Transverse colon (tissue), 4 donors: ENCODE measurements at places on chromosomes 3 and 15. TPM values are rescaled to one million over a fixed set of nuclear protein-coding genes. Genes with fewer than 3 reads are reported as not detected.

SHC4 gene
- total RNA-seq = not detected

PDE8A gene
- 115 TPM for total RNA-seq

CADPS gene
- total RNA-seq = 13.1 TPM

XCR1 gene
- 0.14 TPM for total RNA-seq

CCR3 gene
- total RNA-seq = not detected

CCR8 gene
- total RNA-seq = not detected

SEMA7A gene
- 5.6 TPM for total RNA-seq

CD276 gene
- 28.9 TPM for total RNA-seq

GRCh38 chr15:100715571-100716455 lies 113.4 kb downstream of the ASB7 start:
- peak; percentile 19 for DNase-seq

DNA sequence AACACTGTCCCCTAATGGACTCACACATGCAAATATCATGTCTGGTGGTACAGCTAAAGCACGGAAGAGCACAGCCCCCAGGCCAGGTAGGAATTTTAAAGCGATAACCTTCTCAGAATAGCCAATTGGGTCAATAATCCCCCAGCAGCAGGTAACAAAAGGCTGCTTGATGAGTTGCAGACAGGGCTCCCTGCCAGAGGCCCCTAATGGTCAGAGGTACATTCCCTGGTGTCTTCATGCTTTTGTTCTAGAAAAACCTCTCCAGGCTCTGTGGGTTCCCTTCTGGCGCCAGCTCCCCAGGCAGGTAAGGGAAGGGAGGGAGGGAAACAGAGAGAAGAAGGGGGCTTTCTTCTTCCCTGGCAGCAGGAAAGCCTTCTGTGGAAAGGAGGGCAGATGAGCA lies 43.4 kb upstream of the PRTG start:
- DNase-seq = no peak

DNA sequence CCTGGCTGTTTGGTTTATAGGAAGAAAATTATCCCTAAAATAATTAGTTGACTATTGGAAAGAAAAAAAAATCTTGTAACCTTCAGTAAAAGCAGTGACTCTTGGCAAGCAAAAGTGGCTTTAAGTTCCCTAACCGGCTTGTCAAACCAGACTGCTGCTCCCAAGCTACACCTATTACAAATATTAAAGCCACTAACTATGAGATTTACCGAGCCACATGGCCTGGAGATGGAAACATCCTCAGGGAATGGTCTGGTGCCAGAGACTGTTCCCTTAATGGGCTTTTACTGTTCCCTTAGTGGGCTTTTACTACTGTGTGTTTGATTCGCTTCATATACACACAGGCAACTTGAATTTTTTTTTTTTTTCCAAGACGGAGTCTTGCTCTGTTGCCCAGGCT lies 35.9 kb upstream of the ZNF774 start:
- no peak for DNase-seq

DNA sequence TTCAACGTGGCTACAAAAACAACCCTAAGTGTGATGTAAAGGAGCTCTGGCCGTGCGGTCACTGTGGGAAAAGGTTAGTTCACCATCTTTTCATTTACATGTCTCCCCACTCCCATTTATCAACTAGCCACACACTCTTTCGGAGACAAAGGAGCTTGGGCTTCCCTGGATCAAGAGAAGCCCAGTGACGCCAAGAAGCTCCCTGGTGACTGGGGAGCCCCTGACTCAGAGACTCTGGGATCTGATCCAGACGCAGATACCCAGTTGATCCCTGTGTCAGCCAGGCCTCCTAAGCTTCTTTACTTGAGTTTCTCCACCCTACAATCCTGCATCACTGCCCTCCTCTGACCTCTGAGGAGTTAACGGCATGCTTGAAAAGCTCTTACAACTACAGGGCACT lies 43.9 kb downstream of the HEG1 start:
- no peak for DNase-seq

DNA sequence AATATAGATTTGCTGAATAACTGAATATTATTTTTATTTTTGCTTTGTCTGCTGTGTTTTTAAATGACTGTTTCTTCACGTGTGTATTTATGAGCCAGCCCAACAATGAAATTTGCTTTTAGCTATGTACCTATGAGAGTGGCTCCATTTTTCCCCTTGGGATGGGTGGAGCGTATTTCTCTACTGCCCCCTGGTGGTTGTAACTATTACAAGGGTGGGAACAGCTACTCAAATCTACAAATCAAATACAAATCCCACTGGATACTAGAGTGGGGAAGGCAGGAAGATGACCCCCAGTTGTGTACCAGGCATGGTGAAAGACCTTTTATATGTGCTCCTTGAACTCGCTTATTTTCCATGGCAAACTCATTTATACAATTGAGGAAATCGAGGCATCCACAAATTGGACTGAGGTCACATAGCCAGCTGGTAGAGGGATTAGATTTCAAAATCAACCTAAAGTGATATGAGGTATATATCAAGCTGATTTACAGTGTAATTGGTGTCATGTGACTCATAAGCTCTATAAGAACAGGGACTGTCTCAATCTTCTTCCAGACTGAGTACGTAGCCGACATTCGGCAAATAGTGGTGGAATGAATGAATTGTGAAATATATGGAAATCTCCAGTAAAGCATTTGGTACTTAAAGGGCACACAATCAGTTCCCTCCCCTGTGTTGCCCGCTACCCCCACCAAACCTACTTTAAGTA lies 69.5 kb upstream of the VEPH1 start:
- DNase-seq = peak; percentile 14

DNA sequence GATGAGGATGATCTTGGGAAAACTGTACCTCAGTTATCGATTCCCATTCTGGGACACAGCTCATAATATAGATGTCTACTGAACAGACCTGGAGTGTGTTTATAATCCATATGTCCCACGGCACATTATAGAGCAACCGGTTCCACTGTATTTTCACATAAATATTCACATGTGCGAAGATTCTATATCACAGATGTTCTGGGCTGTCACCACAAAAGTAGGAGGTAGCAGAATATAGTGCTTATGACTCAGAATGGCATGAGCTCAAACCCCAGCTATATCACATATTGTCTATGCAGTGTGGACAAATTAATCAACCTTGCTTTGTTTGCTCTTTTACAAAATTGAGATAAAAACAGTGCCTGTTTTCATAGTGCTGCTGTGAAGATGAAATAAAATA lies 640.3 kb upstream of the ADAMTS9 start:
- no peak for DNase-seq

DNA sequence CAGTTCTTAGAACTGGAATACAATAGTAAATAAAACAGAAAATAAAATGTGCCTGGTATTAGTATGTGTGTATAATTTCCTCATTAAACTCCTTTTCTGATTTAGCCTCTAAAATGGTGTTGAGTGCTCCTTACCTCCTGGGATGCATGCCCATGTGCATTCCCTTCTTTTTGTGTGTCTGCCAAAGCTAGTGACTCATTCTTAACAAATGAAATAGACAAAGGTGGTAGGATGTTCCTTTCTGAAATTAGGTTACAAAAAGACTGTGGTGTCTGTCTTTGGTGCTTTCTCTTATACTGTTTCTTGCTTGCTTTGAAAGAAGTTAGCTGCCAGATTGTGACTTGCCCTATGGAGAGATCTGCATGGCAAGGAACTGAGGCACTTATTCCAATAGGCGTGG lies 623.7 kb downstream of the GRM7 start:
- no peak for DNase-seq

- no peak for DNase-seq
These were observed 113.8 kb upstream of the COL8A1 start for GRCh38 chr3:99524559-99524958.

DNA sequence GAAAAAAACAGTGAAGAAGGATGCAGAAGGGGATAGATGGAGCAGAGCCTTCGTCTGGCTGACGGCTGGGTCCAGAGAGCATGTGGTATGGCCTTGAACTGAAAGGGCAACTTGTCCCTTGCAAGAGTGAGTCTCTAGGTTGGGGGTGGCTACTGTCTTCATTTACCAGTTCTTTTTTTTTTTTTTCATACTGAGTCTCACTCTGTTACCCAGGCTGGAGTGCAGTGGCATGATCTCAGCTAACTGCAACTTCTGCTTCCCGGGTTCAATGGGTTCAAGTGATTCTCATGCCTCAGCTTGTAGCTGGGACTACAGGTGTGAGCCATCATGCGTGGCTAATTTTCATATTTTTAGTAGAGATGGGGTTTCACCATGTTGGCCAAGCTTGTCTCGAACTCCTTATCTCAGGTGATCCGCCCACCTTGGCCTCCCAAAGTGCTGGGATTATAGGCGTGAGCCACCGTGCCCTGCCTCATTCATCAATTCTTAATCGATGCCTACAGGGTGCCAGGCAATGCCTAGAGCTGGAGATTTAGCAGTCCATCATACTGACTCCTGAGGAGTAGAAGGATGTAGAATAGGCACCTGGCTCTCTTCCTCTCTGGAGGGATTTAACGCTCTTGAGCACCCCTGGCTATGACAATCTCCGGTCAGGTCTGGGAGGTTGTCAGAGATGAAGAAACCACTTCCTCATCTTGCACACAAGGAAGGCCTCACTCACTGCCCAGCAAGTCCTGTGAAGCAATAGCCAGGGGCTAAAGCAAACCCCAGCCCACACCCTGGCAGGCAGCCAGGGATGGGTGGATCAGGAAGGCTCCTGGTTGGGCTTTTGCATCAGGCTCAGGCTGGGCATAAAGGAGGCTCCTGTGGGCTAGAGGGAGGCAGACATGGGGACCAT lies at the start of gene CAMP:
Gene CAMP (plus strand): TSS at position 880 of the 898 bp plus-strand sequence. CDS start 17 bp downstream, at position 897.
- peak; percentile 54 for DNase-seq

- no peak for DNase-seq
These were observed 104.2 kb downstream of the ITPR1 start for GRCh38 chr3:4597208-4597985.

GRCh38 chr3:44511238-44511566 lies 33.7 kb upstream of the ZNF445 start:
- DNase-seq = no peak

DNA sequence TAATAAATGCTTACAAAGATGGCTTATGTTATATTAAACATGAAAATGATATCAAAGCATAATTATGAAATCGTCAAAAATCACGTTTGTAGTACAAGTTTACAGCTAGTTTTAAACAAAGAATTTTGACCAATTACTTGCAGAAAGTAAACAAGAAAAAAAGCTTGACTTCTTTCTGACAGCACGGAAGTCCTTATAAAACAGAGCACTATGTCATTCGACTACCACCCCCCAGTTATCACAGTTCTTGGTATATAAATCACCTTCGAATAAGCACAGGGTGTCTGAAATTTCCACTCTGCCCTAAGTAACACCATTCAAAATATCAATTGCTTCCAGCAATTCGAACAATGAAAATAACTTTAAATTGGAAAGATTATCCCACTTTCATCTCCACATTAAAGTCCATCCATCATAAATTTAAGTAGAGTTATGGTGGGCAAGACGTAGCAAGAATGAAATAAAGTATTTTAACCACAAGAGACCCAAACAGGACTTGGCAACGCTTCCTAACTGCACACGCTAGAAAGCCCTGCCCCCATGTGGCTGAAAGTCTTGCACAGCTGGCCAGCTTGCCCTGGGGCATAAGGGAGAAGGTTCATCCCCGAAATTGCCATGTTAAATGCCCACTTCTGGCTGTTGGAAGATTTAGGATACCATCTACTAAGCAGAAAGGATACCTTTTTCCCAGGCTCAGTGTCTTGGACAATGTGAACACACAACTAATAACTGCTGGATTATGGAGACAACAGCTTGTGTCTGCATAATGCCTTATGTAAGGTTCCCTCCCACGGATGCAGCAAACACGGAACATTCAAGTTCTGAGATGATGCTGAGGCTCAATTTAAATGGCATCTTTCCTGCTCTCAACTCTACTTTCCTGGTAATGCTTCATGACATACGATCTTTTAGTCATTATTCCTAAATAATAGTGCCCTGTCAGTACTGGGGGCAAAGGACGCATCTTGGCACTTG lies 116.4 kb upstream of the TJP1 start:
- DNase-seq = no peak

DNA sequence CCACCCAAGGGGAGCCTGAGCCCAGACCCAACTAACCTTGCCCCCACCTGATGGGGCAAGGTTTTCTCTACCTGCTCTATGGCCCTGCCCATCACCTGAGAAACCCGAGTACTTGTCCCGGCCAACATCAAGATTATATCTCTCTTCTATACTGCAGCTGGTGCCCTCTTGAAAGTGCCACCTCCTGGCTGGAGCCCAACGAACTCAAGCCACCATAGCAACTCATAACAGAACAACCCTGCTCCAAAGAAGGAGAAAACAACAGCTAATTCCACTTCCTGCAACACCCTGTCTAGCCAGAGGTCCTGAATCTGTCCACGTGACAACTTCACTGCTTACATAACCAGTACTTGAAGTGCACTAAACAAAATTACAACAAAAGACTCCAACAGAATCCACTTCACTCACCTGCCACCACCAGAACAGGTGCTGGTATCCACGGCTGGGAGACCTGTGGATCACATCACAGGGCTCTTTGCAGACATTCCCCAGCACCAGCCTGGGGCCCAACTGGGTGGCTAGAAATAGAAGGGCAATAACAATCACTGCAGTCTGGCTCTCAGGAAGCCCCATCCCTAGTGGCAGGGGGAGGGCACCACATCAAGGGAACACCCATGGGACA lies 49.2 kb downstream of the PIERCE2 start:
- DNase-seq = no peak

DNA sequence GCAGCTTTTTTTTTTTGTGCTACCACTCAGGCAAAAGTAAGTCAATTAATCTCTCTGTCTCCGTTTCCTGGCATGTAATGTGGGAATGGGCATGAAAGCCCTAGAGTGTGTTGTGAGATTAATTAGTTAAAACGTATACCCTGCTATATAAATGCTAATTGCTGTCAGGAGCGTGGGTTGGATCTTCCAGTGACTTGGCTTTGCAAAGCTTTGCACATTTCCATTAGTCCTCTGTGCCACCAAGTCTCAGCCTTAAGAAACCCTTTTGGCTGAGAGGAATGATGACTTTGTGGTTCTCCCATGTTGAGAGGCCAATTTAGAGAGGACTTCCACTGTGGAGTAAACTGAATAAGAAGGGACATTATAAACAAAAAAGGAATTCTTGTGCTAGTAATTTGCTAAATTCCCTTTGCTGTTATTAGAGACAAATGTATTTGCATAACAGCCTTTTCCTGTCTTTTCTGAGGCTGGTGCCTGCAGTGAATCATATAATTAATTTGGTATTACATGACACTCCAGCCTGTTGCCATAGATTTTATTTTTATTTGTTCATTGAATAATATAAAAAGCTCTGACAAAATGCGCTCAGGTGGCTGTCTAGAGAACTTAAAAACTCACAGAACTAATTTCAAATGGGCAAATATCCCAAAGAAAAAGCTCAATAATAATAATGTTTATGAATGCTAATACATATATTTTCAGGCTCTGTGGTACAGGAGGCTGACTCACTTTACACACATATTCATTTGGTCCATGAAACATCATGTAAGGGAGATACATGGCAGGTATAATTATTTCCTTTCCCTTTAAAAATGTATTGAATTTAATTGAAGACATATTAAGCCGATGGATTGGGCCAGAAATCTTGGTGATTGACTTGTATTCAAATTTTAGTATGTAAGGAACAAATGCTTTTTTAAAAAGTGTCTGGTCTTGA lies 82.7 kb downstream of the IL1RAP start:
- DNase-seq = no peak

GRCh38 chr3:50503504-50504342 lies at the start of gene CACNA2D2:
TSS of gene CACNA2D2 (minus strand) at chr3:50503634. CDS start at chr3:50503423, 211 bp downstream.
- peak; percentile 63 for DNase-seq
